ENCODE measurements at places on chromosomes 1 and 21.

- no peak for DNase-seq
Observed at GRCh38 chr1:87284456-87285240, 44.0 kb upstream of the LMO4 start.

GRCh38 chr1:161215076-161215475, at the start of gene FCER1G:
FCER1G (plus strand) TSS chr1:161215295; CDS start chr1:161215322, 27 bp downstream.
- no peak for DNase-seq

GRCh38 chr1:99643021-99643779, 2.7 kb upstream of the PALMD start:
- no peak for DNase-seq

GRCh38 chr1:80048716-80049115, 1042.2 kb upstream of the ADGRL4 start:
- no peak for DNase-seq

GRCh38 chr1:54053745-54054437, 483 bp downstream of the TCEANC2 start:
- DNase-seq = no peak

DNA sequence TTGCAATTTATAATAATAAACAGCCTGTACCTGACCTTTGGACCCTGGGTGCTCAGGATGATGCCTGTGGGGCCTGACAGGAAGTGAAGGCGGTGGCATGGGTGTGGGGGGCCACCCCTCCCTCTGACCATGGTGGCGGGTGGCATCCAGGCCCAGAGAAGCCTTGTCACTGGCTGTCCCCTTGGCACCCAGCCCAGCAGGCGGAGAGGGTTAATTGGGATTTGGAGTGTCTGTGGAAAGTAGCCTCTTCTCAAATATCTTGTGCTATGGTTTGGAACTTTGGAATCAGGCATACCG, 20.5 kb downstream of the SOX13 start:
- no peak for DNase-seq

Data from effector CD8-positive, alpha-beta T cell (primary cell).